HT1080 (cell line): ENCODE measurements at places on chromosomes 2 and 18.

GRCh38 chr18:47985866-47986265 lies 55.4 kb upstream of the SMAD2 start:
- no peak for DNase-seq

GRCh38 chr18:53375621-53376020 lies 848.8 kb downstream of the MBD2 start:
- DNase-seq = no peak

GRCh38 chr2:219627103-219628100 lies at the start of gene SLC4A3:
Gene SLC4A3, plus strand, starts transcription at chr2:219627630. Its CDS starts 363 bp downstream, at chr2:219627993.
- no peak for DNase-seq

GRCh38 chr2:221997100-221997499 lies 301.7 kb downstream of the PAX3 start:
- peak; percentile 94 for DNase-seq

DNA sequence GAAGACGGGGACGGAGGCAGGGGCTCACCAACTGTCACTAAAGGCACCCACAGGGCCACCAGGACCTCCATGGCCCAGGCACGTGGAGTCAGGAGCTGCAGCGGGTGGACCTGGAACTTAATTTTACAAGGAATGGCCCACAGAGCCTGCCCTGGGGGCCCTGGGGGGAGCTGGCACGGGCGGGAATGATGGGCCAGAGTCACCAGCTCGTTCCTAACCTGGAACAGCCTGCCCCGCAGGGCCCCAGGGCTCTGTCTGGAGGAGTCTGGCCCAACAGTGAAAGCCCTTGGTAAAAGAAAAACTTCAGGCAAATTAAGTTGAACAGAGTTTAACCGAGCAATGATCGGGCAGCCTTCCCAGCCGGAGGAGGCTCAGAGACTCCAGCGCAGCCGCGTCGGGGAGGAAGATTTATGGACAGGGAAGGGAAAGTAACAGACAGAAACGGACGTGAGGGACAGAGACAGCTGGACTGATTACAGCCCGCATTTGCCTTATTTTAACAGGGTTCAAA lies 118.4 kb upstream of the TMEM18 start:
- DNase-seq = no peak

GRCh38 chr2:178292586-178292985 lies 98.3 kb downstream of the OSBPL6 start:
- DNase-seq = no peak

DNA sequence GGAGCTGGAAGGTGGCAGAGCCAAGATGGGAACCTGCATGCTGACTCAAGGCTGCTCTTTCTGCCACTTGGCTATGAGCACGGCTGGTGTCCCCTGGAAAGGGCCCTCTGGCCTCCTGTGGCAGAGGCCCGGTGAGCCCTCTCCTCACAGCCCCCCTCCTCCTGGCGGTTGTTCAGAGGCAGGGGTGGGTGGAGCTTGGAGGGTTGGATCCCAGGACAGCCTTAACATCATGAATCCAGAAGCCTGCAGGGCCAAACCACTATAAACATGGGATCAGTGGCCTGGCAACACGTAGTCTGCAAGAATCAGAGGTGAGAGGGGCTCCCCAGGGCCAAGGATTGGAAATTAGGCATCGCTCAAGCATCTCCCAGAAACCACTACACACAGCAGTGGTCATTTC lies 48.5 kb upstream of the LOXHD1 start:
- no peak for DNase-seq
